ENCODE measurements at places on chromosomes 16 and 17.

- DNase-seq: no peak
Measured at GRCh38 chr16:78001451-78002025, 20.8 kb upstream of the CLEC3A start.

DNA sequence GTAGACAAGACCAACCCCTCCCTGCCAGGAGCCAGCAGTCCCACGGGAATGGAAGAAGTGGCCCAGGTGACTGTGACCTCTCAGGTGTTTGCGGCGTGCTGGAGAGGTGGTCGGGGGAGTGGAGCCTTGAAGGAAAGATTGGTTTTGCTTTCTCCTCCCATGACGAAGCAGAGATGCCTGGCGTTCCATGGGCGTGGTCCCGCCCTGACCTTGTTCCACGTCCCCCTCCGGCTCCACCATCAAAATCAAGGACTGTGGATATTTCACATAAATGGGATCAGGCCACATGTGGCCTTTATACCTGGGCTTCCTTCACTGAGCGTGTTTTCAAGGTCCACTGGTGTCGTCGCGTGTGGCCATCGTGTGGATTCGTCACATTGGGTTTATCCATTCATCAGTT, 270.6 kb upstream of the TNRC6C start:
- DNase-seq: no peak

DNA sequence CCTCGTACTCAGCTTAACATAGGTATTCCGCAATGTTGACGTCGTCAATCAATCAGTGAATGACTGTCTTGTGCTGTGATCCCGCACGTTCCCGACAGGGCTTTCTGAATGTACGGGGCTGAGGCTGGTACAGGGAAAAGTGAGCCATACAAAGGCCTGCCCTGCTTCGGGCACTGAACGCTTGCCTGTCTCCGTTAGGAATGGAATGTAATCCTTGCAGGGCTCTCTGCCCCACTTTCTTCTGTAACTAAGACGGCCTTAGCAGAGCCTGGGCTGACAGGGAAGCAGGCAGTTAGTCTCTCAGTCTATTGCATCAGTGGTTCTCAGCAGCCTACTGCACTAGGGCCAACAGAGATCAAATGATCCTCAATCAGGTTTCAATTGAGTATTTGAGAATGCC, 16.2 kb upstream of the MYH3 start:
- DNase-seq: no peak

DNA sequence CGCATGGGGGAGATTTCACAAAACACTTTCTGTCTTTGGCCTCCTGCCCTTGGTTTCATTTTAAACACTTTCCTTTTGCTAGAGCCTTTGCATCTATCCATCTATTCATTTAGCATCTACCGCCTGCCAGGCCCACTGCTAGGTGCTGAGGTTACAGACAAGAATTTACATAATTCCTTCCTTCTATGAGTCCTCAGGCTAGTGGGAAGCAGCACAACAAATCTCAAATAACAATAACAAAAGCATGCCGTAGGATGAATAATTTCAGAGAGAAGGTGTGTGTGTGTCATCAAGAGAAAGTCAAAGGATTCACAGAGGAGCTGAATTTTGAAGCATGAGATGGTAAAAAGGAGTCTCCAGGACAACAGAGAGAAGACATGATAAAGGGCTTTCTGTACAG, 6.1 kb upstream of the SLC46A1 start:
- no peak for DNase-seq

GRCh38 chr17:35969558-35970380, 11.5 kb downstream of the CCL16 start:
- peak; percentile 79 for DNase-seq

DNA sequence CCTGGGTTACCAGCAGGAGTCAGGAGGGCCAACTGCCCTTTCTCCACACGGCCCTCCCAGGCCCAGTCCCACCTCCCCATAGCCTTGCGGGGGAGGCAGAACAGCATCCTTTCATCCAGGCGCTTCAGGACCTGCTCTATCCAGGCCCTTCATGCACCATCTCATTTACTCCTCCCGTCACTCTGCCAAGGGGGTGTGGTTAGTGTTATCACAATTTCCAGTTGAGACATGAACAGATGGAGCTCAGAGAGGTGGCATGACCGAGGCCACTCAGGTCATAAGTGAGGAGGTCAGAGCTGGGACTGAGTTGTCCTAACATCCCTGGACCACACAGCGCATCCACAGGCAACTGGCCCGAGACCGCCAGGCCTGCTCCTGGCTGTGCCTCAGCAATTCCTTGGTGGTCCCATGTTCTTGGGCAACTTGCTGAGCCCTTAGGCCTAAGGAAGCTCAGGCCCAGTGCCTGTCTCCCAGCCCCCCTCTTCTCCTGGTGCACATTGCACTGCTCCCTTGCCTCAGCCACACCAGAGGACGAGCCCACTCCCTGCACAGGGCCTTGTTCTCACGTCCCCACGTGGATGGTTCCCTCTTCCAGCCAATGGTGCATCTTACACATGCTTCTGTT, 23.8 kb downstream of the C17orf100 start:
- no peak for DNase-seq

DNA sequence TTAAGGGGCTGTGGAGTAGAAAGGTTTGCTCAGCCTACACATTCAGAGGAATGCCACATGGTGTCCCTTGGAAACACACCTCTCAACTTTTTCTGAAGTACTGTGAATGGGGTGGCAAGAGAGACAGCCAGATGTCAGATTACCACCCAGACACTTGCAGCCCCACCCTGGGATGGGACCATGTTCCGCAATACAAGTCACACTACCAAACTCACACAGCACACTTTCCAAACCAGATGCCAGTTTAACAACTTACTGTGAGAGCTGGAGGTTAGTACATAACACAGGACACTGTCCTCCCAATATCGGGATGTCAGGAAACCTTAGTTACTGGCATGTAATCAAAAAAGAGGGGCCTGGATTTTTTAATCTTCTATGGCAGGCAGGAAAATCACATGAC, 7.9 kb downstream of the USP7 start:
- no peak for DNase-seq

- DNase-seq: no peak
Measured at GRCh38 chr16:70255574-70255973, 3.8 kb upstream of the EXOSC6 start.

DNA sequence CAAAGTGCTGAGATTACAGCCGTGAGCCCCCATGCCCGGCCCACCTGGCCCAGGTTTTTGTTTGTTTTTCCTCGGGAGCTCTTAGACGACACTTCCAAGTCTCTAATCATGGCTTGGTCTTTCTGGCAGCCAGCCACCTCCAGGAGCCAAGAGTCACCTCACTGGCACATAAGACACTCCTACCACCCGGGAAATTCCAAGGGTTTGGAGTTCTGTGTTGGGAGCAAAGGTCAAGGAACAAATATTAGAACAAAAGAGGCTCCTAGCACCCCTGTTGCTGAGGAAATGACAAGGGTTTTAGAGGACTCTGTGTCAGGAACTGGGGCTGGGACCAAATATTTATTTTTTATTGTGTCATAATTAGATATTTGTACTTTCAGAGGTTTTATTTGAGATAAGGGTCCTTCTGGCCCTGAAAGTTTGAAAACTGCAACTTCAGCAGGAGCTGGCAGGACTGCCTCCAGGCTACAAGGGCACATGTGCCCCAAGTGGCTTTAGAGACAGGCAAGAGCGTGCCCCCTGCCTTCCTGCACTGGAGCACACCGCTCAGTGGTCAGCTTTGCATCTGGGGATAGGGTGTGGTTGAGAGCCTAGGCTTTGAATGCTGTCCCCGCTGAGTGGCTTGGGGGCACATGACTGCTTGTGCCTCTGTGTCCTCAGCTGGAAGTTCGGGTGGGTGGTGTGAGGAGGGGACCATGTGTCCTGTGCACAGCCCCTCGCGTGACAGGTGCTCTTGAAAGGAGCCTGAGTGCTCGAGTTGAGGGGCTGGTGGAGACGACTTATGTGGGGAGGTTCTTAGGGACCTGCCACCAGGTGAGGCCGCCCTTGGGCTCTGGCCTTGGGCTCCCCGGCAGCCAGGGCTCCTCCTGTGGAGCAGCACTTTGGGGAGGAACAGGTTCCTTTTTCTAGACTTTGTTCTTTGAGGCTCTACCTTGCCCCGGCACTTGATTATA, 29.7 kb downstream of the MGRN1 start:
- DNase-seq: no peak

GRCh38 chr17:58228679-58229078, 9.6 kb upstream of the MKS1 start:
- no peak for DNase-seq

- peak; percentile 25 for DNase-seq
Measured at GRCh38 chr17:82647593-82648164, 565 bp downstream of the WDR45B start.

- DNase-seq: no peak
Measured at GRCh38 chr17:35084987-35085386, 21.5 kb upstream of the RFFL start.

- no peak for DNase-seq
Measured at GRCh38 chr16:89534252-89534756, 26.1 kb downstream of the SPG7 start.

DNA sequence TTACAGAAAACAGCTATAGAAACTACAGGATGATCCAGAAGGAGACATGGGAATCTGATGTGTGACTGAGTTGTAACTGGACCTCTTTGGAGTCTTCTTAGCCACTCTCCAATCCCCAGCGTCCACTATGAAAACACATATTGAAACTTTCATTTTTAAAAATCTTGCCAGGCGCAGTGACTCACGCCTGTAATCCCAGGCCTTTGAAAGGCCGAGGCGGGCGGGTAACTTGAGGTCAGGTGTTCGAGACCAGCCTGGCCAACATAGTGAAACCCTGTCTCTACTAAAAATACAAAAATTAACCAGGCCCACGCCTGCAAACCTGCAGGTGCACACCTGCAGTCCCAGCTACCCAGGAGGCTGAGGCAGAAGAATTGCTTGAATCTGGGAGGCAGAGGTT, 53.3 kb downstream of the HIC1 start:
- DNase-seq: no peak

GRCh38 chr16:8660841-8661301, 13.5 kb upstream of the ABAT start:
- DNase-seq: peak; percentile 75

GRCh38 chr17:36994438-36994837, 45.7 kb downstream of the AATF start:
- no peak for DNase-seq

DNA sequence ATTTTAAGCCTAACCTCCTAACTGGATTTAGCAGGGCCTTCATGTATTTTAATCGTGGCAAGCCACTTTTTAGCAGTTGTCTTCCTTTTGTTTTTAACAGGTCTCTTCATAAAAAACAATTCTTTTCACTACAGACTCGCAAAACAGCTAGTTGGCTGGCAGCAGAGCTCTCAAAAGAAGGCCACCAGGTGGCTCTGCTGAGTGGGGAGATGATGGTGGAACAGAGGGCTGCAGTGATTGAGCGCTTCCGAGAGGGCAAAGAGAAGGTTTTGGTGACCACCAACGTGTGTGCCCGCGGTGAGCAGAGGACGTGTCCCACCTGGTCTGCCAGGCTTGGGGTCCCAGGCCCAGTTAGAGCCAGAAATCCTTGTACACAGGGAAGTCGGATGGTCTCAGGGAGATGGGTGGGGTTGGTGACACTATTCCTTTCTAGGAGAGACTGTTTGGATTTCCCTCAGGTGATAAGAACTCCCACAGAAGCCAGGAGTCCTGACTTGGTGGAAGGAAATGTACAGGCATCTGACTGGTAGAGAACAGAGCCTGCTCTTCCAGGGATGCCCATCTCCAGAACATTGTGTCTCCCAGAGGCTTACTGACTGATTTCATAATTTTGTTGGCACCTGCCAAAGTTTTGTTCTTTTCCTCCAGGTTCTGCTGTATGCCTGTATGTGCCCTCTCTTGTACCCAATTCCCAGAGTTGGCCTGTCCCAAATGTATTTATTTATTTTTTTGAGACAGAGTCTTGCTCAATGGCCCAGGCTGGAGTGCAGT, 14.9 kb upstream of the DDX19A start:
- DNase-seq: no peak

- DNase-seq: peak; percentile 1
Measured at GRCh38 chr16:24309258-24310142, 53.4 kb downstream of the CACNG3 start.

- DNase-seq: no peak
Measured at GRCh38 chr17:1154704-1155103, 25.1 kb downstream of the ABR start.

- DNase-seq: no peak
Measured at GRCh38 chr17:17551361-17551760, 40.1 kb downstream of the PEMT start.

DNA sequence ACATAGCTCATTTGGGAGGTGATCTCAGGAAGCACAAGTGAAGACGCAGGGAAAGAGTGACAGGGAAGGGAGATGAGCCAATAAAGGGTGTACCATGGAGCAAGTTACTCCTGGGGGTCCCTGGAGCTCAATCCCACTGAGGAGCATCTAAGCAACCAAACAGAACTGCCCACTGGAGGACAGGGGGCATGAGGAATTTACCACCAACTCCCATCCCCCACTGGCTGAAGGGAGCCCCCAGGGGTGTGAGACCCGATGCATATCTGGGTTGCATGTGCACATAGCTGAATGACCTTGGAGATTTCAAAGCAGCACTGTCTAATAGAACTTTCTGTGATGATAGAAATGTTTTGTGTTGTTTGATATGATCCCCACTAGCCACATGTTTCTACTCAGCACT, 29.6 kb downstream of the C16orf82 start:
- DNase-seq: no peak

DNA sequence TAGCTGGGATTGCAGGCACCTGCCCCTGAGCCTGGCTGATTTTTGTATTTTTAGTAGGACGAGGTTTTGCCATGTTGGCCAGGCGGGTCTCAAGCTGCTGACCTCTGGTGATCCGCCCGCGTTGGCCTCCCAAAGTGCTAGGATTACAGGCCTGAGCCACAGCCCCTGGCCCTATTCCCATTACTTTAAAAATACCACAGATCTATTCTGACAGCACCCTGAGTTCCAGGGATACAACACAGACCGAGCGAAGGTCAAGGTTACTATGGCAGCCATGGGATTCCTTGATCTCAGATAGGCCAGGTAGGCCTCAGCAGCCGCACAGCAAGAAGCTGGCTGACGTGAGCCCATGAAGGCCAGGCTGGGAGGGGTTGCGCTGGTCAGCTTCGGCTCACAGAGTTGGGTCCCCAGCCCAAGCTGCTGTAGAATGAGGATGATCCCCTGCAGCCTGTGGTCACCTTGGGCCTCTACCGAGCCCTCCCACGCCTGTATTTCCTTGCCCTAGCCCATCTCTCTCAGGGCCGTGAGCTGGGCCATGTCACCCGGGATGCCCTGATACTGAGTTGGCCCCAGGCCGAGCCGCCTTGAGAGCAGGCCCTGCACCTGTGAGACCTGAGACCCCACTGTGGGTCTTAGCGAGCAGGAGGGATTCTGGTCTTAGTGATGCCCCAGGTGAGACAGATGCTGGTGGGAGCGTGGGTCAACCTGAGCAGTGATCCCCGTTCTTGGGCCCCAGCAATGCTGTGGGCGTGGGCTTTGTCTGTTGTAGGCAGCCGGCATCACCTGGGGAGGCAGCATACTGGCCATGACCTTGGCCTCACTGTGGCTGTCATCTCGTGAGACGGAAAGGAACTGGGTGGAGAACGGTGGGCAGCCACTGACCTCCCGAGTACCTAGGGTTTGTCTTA, 16.9 kb upstream of the RNF213 start:
- DNase-seq: no peak
